Chondrocyte (in vitro differentiated cells): ENCODE measurements at places on chromosomes 1 and 21.
A peak's percentile ranks its signal among the peaks of the same experiment; 100 is the strongest.

DNA sequence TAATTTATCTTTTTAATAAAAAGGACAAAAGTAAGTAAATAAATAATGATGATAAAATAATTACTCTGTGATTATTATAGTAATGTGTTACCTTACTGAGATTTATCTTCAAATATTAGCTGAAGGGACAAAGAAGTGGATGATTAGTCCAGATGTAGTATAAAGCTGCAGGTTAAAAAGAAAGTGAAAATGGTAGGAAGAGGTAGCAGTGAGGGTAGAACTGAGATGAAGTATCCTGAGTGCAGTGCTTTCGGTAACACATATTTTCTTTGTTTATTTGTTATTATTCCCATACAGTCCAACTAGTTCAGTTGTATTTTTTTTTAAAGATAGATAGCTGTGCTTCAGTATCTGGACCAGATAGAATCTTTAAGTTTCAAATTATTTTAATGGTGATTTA lies 1203.5 kb downstream of the NCAM2 start:
- no peak for DNase-seq

- DNase-seq: no peak
These were observed 70.7 kb upstream of the FMO3 start for GRCh38 chr1:171019971-171020370.

- no peak for DNase-seq
These were observed 29.6 kb upstream of the ID3 start for GRCh38 chr1:23588749-23589548.

GRCh38 chr21:43364261-43364510 lies 62.7 kb downstream of the SIK1 start:
- no peak for DNase-seq

DNA sequence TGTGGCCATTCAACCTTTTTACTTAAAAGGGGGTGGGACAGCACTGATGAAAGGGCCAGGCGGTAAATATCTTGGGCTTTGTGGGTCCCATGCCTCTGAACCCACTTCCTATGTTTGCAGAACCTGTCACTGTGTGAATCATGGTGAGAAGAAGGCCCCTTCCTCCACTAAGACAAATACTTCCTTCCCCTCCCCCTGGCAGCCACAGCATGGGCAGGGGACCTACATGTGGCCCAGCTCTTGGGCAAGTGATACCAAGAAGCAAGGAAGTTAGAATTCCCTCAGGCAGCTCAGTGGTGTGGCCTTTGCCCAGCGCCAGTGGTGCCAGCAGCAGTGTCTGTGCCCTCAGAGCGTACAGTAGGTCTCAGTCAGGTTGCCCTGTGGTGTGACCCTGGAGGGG lies 168.6 kb downstream of the TRIM33 start:
- DNase-seq: no peak

- DNase-seq: no peak
These were observed 79.0 kb downstream of the ST3GAL3 start for GRCh38 chr1:43786201-43786958.

DNA sequence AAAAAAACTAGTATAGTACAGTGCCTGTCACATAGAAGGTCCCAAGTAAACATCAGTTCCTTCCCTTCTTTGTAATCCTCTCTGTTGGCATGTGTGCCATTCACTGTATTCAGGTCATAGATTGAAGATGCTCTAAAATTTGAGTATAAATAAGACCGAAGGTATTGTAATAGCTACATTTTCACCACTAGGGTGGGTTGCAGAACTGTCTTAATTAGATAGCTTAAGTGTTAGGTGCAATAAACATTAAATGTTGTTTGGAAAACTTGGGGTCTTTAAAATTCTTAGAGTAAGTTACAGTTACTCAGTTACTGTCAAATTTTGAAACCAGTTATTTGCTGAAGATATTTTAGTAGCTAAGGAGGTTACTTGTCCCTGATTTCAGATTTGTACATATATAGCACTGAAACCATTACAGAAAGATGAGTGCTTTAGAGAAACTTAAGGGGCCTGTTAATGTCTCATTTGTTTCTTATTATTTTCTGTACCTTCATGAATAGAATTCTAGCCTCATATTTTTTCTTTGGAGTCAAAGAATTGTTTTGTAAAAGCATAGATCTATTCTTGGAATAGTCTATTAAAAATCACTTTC lies 24.3 kb downstream of the PER3 start:
- DNase-seq: no peak

DNA sequence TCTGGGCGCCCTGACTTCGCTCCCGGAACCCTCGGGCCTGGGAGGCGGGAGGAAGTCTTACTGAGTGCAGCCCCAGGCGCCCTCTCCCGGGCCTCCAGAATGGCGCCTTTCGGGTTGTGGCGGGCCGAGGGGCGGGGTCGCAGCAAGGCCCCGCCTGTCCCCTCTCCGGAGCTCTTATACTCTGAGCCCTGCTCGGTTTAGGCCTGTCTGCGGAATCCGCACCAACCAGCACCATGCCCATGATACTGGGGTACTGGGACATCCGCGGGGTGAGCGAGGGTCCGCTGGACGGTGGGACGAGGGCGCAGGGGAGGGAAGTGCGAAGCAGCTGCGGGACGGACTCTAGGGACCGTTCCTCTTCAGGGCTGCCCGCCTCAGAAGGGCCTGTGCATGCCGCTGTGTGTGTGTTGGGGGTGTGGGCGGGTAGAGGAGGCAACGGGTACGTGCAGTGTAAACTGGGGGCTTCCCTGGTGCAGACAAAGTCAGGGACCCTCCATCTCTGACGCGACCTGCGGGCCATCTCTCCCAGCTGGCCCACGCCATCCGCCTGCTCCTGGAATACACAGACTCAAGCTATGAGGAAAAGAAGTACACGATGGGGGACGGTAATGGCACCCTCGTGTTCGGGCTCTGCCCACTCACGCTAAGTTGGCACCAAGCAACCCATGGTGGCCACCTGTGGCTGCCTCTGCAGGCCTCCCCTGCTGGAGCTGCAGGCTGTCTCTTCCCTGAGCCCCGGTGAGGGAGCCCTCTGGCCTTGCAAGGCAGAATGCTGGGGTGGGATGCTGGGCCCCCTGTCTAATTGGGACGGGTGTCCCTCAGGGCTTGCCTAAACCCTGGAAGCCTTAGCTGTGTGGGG lies at the start of gene GSTM1:
TSS of gene GSTM1 (plus strand) at position 177 of the 859 bp plus-strand sequence. CDS start at position 234, 57 bp downstream.
- DNase-seq: no peak

- DNase-seq: no peak
These were observed 78.4 kb downstream of the KCND3 start for GRCh38 chr1:111911061-111911460.

GRCh38 chr21:28280611-28281010 lies 712.1 kb downstream of the LTN1 start:
- DNase-seq: no peak

DNA sequence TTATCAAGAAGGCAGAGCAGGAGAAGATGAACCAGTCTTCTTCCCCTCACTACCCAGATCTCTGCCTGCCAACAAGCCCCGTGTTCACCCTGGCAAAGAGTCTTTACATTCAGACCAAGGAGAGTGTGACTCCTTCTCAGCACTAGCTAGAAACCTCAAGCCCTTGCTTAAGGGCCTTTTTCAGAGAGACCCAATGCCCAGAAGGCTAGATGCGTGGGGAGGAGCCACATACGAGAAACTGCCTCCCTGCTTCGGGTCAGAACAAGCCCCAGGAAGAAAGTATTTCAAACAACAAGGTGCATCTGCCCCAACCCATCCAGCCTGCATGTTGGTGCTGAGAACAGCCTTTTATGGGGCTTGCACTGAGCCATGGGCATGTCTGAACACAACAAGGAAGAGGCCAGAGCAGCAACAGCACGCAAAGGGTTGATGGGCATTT lies 152.7 kb upstream of the CAMK1G start:
- DNase-seq: no peak

GRCh38 chr1:50425376-50426107 lies 2.3 kb upstream of the DMRTA2 start:
- DNase-seq: no peak

DNA sequence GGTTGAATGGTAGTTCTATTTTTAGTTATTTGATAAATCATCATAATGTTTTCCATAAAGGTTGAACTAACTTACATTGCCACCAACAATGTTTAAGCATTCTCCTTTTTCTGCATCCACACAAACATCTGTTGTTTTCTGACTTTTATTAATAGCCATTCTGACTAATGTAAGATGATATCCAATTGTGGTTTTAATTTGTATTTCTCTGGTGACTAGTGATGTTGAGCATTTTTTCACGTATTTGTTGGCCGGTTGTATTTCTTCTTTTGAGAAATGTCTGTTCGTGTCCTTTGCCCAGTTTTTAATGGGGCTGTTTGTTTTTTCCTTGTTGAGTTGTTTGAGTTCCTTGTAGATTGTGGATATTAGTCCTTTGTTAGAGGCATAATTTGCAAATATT lies 24.6 kb upstream of the SLC35F3 start:
- no peak for DNase-seq

GRCh38 chr21:31875496-31876015 lies 2.7 kb downstream of the HUNK start:
- DNase-seq: no peak

DNA sequence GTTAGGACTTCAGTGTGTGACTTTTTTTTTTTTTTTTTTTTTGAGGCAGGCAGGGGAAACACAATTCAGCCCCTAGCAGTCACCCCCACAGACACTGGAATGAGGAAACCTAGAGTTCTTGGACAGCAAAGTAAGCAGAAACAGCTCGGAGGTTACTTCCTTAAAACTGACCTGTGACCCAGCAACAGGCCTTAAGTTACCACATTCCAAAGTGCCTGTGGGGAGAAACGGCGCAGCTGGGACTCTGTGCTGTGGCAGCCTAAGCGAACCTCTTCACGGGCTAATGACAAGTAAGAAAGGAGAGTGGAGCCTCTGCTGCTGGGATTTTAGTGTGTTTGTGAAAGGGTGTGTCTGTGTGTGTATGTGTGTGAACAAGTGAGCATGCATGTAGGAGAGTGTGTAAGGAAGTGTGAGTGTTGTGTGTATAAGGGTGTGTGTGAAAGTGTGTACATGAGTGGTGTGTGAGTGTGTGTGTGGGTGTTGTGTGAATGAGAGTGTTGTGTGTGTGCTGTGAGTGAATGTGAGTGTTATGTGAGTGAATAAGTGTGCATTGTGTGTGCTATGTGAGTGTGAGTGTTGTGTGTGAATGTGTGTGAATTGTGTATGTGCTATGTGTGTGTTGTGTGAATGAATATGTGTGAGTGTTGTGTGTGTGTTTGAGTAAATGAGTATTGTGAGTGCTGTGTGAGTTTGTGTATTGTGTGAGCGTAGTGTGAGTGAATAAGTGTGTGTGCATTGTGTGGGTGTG lies 180.8 kb downstream of the BRINP2 start:
- no peak for DNase-seq

DNA sequence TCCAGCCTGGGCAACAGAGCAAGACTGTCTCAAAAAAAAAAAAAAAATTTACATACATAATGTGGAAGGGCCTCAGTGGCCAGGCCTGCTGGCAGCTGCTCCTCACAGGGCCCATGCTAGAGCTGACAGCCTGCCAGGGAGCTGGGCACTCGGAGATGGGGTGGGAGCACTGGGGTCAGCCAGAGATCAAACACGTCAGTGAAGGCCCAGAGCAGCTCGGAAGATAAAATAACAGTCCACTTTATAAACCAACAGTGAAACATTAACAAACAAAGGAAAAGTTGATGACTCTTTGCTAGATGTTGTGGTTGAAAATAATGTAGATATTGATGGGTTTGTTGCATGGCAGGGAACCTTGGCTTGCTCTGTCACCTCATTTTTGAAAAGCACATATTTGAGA lies 42.7 kb downstream of the ATP5PF start:
- DNase-seq: peak; percentile 50

DNA sequence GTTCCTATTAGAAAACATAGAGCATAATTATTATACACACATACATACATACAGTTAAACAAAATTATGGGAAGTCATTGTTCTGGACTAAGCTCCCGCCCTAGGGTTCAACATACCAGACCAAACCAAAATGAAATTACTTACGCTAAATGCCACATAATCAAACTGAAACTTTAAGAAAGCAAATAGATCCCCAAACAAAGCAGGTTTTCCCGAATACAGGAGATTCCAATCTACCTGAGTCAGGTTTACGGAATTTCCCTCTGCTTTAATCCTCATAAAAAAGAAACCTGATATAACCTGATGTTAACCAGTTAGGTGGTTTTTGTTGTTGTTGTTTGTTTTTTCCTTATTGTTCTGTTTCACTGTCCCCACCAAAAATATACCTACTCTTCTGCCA lies 1886.9 kb downstream of the NCAM2 start:
- DNase-seq: no peak

DNA sequence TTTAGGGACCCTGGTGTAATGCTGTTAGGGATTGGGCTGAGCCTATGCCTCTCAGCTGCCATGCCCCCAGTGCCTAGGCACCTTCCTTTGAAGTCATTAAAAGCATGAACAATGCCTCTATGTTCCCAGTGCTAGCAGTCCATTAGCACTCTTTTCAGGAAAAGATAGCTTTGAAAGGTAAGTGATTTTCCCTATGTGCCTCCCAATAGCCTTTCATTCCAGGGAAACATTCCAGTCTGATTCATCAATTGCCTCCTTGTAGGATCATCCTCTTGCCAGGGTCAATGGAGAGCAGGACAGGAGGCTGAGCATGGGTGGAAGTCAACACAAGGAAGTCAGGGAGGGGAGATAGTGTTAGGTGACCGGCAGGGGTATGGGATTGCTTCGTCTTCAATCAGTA lies 8.6 kb upstream of the IGSF21 start:
- DNase-seq: no peak

DNA sequence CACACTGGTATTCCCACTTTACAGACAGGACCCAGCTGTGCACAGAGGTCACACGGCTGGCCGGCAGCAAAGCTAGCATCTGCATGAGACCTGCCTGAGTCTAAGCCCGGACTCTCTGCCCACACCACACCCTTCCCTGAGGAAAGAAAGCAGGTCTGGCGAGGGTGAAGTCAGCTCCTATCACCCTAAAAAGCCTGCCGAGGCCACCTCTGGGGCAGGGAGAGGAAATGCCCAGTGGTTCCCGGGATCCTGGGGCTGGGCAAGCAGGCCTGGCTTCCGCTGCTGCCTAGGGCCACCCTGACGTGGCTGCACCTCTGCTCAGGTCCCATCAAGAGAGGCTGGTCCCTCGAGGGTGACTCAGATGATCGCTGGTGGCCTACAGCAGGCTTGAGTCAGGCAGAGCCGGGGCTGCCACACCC lies 42.2 kb downstream of the RAP1GAP start:
- DNase-seq: no peak

DNA sequence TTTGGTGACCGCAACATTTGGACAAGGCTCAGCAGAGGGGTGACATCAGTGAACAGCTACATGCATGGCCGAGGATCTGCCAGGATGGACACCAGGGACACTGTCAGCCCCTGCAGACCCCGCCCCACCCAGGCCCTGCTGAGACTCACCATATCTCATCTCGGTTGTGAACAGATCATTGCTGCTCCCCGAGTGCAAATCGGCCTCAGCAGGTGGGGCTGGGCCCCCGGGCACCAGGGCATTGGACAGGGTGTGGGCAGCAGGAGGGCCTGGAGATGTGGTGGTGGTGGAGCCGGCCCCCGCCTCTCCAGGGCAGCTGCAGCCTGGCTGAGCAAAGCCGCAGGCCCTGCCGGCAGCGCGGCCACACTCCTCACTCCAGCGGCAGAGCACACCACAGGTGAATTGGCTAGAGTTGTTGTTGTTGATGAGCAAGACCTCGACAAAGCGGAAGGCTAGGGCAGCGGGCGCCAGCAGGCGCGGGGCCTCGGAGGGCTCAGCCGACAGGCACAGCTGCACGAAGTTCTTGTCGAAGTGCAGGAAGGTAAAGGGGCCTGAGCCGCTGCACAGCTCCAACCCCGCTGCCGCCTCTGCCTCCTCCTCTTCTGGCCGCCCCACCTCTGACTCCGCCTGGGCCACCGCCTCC lies 8.2 kb downstream of the ADGRB2 start:
- no peak for DNase-seq
